ENCODE measurements at places on chromosomes 13 and 19. TPM values are rescaled to one million over a fixed set of nuclear protein-coding genes. Genes with fewer than 3 reads are reported as not detected.

The RTBDN gene
- polyA plus RNA-seq, result not detected

The LYPD4 gene
- polyA plus RNA-seq, result not detected

DNA sequence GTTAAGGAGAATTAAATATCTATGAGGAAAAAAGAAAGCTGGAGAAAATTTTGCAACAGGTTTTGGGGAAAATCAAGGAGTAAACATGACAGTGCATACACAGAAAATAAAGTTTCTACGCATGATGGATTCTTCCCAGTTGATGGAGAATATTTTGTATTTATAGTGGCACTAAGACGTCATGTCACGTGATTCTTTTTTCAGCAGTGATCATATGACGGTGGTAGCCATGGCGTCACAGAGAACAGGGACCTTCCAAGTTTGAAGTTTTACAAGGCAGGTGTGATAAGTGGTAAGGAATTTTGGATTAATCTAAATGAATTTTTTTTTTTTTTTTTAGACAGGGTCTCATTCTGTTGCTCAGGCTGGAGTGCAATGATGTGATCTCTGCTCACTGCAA lies 8.5 kb downstream of the MBD3L1 start:
- DNase-seq, result no peak

The SBSN gene
- polyA plus RNA-seq, result 0.13 TPM

GRCh38 chr19:9073806-9074205 lies 13.1 kb upstream of the OR1M1 start:
- no peak for DNase-seq

The CCL25 gene
- 45.5 TPM for polyA plus RNA-seq

DNA sequence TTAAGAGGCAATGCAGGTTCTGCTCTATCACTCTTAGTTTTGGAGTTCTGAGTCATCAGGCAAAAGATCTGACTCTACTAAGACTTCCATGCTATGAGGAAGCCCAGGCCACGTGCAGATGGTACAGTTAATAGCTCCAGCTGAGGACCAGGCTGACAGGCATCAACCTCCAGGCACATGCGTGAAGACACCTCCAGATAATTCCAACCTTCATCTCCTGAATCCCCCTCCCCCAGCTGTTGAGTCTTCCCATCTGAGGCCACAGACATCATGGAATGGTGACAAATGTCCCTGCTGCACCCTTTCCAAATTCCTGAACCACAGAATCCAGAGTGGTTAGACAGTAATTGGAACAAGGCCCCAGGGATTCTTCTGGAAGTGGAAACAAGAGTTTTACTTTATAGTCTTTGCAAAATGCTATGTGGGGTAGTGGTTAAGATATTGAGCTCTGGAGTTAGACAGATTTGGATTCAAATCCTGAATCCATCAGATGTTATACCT lies 183.8 kb downstream of the KLF5 start:
- no peak for DNase-seq

The DAND5 gene
- polyA plus RNA-seq, result 0.23 TPM

DNA sequence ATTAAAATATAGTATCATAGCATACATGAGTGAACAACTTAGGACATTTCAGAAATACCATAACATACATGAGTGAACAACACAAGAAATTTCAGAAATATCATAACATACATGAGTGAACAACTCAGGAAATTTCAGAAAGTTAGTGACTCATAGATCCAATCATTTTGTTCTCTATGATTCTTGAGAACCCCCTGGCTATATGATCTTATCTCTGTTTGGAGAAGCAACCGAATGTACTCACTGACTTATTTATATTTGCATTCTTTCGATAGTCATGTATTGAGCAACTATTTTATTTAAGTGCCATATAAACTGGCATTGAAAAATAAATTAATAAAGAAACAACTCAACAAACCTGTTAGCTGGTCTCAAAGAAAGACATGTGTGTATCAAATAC lies 251.1 kb downstream of the EFNB2 start:
- DNase-seq, result no peak

The HPN gene
- 0.29 TPM for polyA plus RNA-seq

The C1QTNF9 gene
- 5.2 TPM for polyA plus RNA-seq

DNA sequence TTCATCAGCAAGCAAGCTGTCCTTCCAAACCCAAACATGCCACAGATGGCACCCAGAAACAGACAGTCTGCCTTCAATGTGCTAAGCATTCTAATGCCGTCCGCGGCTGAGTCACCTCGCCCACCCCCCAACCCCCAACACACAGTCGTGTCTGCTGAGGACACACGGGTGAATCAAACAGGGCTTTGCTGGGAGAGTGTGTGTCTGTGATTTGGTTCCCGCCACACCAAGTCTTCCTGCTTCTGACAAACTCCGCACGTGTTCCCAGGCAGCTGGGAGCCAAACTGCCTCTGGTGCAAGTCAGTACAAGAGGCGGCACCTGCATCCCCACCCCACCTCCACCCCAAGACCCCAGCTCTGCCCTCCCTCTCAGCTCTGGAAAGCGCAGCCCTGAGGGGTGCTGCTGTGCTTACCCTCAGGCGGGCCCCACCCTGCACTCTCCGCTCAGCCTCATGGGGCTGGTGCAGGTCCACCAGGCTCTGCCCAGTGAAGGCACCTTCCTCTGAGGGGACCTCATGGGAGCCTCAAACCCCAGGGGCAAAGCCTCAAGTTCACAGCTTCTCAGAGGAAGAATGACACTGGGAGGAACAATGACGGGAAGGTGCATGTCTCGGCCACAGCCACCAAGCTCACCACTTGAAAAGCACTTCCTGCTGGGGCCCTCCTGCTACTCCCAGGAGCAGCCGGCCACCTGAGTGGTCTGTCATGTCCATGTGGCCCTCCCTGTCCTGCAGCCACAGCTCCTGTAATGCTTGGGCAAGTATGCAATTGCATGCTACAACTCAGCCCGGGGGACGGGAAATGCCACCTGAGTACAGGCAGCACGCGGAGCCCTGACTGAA lies 15.0 kb upstream of the SLC35E1 start:
- DNase-seq, result no peak

The PCDH17 gene
- polyA plus RNA-seq, result 8.8 TPM

- DNase-seq, result peak; percentile 91
Measured at GRCh38 chr13:67147342-67148133, 82.6 kb downstream of the PCDH9 start.

DNA sequence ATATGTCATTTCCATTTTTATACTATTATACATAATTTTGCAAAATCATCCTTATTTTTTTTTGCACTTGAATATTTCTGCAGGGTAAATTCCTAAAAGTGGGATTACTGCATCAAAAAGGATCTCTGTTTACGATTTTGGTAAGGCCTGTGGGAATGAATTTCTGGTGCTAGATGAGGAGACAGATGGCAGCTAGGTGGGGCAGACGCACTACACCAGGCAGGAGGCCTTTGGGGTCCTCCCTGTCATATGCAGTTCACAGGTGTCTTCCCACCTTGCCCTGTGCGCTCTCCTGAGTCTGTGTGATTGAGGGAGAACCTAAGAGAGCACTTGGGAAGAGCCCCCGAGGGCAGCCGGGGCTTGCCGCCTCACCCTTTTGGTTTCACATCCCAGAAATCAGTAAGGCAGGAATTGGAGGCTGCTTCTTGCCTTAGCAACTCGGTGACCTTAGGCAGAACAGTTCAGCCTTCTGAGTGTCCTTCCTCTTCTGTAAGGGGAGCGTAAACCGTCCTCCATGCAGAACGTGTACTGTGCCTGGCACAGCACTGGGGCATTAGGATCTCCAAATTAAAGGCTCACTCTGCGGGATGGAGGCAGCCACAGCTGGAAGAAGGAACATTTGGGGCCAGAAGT lies 13.4 kb upstream of the GJB2 start:
- DNase-seq, result no peak

DNA sequence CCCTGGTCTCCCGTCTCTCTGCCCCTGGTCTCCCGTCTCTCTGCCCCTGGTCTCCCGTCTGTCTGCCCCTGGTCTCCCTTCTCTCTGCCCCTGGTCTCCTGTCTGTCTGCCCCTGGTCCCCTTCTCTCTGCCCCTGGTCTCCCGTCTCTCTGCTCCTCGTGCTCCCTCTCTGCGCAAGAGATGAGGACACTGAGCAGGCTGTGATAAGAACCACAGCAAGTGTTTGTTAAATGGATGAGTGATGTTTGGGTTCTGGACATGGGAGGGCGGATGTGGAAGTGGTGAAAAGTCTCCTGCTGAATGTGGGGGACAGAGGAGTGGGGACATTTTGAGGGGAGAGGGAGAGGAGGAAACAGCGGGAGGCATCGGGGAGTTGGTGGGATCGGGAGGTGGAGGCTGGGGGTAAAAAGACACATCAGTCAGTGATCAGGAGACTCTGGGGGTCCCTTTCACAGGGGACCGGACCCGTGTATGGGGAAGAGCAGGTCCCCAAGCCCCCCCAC lies 8.0 kb downstream of the NPAS1 start:
- DNase-seq, result no peak

The RAB3A gene
- polyA plus RNA-seq, result 5.4 TPM

Measured in muscle of leg (tissue), 16 donors.